NCI-H69 (cell line): ENCODE measurements at places on chromosomes 2 and 18.

GRCh38 chr2:196473617-196474016, 165.9 kb upstream of the CCDC150 start:
- peak; percentile 23 for DNase-seq

- DNase-seq = no peak
These were observed 30.1 kb upstream of the EML4 start for GRCh38 chr2:42139101-42139500.

DNA sequence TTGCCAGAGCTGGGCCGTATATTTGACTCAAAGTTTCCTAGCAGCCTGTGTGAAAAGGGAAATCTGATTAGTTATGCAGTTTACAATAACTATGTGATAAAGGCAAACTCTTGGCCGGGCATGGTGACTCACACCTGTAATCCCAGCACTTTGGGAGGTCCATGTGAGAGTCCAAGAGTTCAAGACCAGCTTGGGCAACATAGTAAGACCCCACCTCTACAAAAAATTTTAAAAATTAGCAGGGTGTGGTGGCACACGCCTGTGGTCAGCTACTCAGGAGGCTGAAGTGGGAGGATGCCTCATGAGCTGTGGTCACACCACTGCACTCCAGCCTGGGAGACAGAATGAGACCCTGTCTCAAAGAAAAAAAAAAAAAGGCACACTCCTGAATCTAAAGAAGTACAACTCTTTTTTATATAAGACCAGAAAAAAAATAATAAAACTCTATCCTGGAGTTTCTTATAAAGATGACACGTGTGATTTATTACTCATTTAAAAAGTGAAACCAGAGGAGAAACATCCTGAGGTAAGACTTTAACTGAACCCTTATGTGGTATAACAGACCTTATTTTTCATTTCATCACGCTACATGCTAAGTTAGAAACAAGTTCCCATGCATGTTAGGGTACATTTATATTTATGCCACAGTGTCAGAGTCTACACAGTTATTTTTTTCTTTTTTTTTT, 32.6 kb upstream of the KCMF1 start:
- DNase-seq = no peak

DNA sequence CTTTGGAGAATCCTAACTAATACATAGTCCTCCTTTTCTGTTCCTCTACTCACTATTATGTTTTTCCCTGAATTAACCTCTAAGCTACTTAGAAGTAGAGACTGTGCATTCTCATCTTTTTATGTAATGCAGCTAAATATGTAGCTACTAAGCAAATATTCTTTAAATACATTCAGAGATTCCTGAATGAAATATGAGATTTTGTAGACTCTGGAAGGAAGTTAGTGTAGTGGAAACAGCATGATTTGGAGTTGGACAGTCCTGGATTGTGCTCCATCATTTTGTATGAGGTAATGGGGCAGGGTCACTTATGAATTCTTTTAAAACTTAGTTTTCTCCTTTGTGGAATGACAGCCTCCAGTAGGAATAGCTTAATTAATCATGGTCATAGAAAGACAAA, 24.7 kb upstream of the NT5C1B start:
- DNase-seq = no peak

DNA sequence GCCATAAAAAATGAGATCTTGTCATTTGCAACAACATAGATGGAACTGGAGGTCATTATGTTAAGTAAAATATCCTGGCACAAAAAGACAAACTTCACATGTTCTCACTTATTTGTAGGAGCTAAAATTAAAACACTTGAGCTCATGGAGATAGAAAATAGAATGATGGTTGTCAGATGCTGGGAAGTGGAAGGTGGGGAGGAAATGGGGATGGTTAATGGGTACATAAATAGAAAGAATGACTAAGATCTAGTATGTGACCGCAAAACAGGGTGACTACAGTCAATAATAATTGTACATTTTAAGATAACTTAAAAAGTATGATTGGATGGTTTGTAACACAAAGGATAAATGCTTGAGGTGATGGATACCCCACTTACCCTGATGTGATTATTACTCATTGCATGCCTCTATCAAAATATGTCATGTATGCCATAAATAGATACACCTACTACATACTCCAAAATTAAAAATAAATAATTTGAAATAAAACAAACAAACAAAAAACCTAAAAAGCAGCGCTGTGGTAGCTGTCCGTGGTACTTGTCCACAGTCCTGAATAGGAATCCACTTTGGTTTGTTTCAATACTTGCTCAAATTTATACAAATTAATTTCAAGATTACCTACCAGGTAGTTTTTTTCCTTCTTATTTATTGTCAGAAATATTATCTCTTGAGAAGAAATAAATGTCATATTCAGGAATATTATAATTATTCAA, 224.5 kb downstream of the DLGAP1 start:
- DNase-seq = no peak

- DNase-seq = no peak
These were observed 19.8 kb downstream of the CMPK2 start for GRCh38 chr2:6845903-6846302.

DNA sequence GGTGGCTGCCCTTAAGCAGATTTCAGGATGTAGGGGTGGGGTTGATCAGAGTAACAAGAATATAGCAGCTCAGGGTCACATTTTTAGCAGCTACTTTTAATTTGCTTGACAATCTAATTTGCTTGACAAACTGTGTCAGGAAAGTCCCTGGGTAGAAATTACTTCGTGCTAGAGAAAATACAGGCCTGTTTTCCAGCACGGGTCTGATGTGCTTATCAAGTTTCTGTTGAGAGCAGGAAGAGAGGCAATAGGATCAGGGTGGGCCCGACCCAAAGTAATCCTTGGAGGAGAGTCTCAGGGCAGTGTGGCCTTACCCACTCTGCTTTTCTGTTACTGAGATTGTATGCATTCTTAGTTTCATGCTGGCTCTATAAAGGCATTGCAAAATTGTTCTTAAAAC, 221.5 kb downstream of the TSN start:
- DNase-seq = no peak

GRCh38 chr18:2654928-2655177, 673 bp upstream of the SMCHD1 start:
- DNase-seq = no peak

GRCh38 chr2:27126252-27126710, 2.7 kb downstream of the ABHD1 start:
- no peak for DNase-seq

DNA sequence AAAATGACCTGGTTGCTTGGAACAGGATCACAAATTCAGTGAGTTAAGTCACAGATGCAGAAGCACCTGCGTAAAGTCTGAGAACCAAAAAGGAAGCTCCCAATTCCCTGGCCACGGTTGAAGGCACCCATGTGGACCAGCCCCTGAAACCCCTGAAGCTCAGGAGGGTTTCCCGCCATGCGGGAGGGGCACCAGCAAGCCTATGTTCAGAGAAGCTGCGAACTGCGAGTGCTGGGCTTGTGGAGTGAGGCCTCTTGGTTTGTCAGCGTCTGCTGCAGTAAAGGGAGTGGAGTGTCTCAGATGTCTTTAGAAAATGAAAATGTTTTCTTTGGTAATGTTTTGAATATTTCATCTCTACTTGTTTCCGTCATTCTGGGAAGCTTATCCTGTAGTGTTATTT, 16.1 kb upstream of the ACKR3 start:
- DNase-seq = no peak

GRCh38 chr2:227025510-227025909, 138.5 kb downstream of the COL4A4 start:
- DNase-seq = no peak

DNA sequence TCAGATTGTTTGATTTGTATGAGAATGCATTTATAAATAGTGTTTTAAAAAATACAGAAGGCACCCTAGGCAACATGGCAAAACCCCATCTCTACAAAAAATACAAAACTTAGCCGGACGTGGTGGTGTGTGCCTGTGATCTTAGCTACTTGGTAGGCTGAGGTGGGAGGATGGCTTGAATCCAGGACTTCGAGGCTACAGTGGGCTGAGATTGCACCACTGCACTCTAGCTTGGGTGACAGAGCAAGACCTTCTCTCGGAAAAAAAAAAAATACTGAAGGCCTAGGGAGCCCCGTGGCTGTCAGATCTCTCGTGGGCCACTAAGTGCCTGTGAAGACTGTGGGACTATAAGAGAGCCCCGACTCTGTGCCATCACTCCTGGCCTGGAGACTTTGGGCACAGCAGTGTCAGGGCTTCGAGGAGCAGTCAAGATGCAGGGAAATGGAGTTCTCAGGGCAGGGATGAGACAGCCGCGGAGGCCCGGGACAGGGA, 40.5 kb downstream of the MYO7B start:
- no peak for DNase-seq
